Fibroblast of skin of scalp (primary cell): ENCODE measurements at places on chromosomes 7 and 10.

DNA sequence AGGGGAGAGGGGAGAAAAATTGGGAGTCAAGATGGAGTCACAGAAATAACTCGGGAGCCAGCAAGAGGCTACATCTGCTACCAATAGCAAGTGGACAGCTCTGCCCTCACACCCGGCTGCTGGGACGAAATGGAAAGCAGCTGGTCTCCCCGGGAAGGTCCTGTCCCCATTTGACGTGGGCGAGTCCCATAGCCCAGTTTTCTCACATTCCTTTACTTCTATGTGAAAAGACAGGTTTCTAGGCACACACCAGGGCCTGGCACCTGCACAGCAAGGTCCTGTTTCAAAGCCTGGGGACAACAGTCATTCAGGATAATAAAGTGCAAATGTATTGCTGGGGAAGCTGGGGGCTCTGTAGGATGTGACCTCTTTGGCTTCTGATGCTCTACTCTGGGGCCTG is 162.6 kb downstream of the OAT start:
- no peak for DNase-seq

GRCh38 chr7:105011141-105011830 is 2.7 kb upstream of the KMT2E start:
- DNase-seq = no peak

- peak; percentile 22 for DNase-seq
Measured at GRCh38 chr10:7417103-7417623, 6.3 kb upstream of the SFMBT2 start.

DNA sequence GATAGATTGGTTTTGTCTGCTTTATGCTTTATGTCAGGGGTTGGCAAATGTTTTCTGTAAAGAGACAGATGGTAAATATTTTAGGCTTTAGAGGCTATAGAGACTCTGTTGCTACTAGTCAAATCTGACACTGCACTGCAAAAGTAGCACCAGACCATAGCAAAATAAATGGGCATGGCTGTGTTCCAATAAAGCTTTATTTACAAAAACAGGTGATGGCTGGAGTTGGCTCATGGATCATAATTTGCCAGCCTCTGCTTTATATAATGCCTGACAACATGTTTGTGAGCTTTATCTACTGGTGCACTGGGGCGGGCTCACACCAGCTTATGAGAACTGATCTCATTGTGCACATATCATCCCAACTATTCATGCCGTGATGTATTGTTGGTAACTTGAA is 120.1 kb downstream of the PLXDC2 start:
- no peak for DNase-seq

GRCh38 chr10:33966946-33967345 is 632.5 kb upstream of the NRP1 start:
- no peak for DNase-seq

DNA sequence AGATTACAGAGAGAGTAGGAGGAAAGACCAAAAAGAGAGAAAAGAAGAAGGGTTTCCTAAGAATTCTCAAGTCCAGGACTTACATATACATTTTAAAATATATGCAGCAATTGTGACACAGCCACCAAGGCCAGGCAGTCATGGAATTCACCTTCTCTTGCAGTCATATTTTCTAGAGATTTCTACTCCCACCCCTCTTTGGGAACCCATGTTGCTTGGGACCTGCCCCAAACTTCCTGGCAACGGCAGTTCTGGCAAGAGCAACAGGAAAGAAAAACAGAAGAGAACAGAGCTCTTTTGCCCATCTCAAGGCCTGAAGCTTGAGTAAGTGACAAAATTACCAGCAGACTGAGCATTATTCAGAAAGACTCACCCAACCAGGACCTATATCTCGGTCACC is 128.3 kb upstream of the ASAH2 start:
- DNase-seq = no peak

DNA sequence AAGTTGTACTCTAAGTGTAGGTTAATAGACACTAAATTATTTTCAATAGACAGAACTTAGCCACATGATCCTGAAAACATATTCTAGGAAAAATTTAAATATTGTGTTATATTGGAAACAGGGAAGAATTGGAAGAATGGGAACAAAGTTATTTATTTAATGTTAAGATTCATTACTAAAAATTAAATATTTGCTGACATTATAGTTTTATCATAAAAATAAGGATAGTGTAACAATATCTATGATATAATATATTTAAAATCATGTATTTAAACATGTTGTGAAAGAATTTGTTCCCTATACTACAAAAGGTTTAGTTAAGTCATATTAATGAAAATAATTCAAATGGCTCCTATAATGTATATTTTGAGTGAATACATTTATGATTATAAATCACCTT is 120.1 kb upstream of the TEX47 start:
- DNase-seq = no peak

DNA sequence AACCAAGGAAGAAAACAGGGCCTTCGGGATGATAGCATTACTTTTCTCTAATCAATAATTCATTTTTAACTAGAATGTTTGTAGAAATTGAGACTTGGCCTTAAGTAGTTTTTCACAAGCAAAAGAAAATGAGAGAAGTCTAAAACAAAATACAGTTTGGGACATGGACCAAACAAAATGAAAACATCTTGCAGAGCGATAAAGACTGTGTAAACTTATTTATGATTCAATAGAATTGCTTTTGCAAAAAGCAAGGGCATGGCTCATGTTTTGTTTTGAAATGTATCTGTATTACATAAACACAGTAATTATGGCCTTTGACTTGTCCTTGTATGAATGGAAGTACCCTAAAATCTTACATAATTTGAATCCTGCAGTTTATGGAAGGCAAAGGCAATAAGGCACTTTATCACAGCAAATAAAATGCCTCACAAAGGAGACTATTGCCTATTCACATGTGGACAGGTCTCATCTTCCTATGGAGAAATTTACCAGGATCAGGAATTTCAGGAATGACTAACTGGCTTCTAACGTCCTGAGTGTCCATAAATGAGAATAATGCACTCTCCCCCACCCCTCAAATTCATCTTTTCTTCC is 295.2 kb downstream of the PTEN start:
- DNase-seq = no peak

GRCh38 chr10:126208726-126209302 is 179.5 kb downstream of the ADAM12 start:
- DNase-seq = peak; percentile 72

DNA sequence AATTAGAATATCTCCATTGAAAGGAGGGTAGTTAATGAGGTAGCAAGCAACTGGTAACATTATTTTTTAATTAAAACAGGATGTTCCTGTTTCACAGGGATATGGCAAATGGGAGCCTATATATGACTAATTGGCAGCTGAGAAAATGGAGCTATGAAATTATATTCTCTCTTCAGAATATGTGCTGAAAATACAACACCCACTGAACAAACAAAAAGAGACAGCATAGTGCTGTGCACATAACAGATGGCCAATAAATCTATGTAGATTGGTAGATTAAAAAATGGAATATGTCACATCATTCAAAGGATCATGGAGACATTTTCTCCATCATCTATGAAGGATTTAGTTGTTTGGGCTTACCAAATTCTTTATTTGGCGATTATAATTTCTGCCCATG is 362.0 kb downstream of the GPR37 start:
- DNase-seq = no peak

DNA sequence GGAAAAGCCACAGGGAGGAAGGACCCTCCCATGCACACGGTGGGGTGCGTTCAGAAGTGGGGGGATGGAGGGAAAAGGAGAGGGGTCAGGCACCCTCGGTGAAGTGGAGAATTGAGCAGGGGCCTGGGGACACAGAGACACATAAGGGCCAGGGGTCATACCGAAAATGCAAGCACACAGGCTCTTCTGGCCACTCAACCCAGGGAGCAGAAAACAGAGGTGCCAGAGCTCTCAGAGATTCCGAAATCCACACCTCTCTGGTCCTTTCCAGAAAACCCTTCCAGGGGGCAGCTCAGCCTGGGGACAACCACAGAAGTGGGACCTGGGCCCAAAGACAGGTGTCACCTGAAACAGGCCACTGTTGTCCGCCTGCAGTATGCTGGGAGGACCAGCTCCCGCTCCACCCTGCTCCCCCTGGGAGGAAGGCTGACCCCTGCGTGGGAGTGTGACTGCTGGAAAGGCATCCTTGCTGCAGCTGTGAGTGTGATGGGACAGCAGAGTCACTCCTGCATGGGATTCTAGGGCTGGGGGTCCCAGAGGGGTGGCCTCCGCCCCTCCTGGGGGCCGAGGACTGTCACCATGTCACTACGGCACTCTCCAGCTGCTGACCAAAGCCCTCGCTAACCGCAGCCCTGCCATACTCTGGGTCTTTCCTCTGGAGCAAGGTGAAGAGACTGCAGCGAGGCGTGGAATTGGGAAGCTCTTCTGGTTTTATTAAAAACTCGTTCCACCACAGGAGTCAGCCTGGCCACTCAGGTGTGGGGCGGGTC is 63.1 kb downstream of the TMEM209 start:
- DNase-seq = no peak

DNA sequence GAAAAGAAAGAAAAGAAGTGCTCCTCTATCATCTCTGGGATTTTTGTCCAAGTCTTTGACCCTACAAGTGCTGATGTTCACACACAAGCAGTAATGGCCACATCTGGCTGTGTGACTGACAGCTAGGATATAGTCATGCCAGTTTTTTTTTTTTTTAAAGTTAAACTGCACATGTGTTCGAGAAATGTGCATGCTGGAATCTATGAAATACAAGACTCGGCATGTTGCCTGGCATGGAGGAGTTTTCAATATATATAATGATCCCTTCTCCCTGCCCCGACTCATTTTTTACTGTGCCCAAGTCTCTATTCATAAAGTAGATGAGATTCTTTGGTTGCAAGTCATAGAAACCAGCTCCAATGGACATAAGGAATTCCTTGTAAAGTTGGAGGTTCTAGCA is 60.4 kb upstream of the FGFR2 start:
- no peak for DNase-seq

GRCh38 chr7:95002775-95003174 is 95.4 kb downstream of the PPP1R9A start:
- peak; percentile 35 for DNase-seq

GRCh38 chr10:43061331-43061730 is 15.5 kb upstream of the RET start:
- no peak for DNase-seq

GRCh38 chr10:122325235-122325634 is 49.3 kb upstream of the PLEKHA1 start:
- DNase-seq = no peak

DNA sequence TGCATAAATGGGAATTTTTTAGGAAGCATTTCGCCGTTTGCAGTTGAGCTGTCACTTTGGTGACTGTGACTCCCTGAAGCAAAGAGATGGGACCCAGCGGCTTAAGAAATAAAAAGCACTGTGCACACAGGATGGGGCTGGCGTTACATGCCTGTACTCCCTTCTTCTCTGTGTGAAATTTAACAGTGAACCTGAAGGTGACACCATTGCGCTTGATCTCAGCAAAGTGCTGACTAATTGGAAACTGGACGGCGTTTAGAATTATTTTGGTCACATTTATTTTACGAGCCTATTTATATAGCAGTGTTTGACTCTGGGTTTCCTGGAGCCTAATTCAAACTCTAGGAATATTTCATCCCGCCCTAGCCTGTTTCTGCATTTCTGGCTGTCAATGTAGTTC is 146.2 kb downstream of the PAXIP1 start:
- DNase-seq = no peak

DNA sequence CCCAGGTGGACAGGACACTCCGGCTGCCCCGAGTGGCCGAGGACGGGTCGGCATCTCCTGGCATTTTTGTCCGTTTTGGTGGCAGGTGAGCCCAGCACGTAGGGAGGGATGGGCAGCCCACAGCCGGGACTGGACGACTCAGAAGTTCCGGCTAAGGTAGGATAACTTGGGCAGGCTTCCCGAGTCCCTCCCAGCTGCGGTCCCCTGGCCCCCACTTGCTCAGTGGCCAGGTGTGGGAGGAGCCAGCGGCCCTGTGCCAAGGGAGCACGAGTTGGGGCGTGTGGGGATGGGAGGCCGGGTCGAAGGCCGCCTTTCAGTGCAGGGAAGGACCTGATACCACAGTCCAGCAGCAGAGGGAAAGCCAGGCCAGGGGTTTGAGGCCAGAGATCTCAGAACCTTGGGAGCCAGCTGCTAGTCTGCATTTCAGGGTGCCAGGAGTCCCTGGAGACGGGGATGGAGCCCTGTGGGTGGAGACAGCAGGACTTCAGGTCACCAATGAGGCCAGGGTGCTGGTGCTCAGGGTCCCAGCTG is 58.5 kb downstream of the PWWP2B start:
- DNase-seq = no peak

GRCh38 chr10:127813290-127813689 is 76.3 kb downstream of the FOXI2 start:
- no peak for DNase-seq

- no peak for DNase-seq
Measured at GRCh38 chr7:155913719-155914118, 101.5 kb upstream of the SHH start.

DNA sequence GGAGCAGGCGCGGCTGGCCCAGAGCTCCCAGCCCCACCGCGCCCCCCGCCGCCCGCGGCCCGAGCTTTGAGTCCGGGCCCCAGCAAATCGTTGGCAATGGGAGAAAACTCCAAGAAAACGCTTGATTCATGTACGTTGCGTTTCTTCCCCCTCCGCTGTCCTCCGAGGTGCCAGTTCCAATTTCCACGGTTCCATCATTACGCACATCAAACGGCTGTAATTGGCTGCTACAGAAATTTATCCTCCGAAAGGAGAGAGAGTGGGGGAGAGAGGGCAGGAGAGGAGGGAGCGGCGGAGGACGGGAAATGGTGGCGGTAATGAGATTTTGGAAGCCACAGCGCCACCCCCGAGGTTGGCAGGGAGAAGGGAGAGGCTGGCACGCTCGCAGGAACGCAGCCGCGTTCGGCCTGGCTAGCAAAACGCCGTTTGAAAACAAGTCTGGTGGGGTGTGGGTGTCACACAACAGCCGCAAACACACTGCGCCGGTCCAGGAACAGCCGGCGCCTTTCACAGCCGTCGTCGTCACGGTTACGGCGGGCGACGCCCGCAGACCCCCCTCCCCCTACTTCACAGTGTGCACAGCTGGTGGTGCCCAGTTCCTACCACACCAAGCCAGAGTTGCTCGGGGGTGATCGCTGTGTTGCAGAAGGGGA is 57.5 kb downstream of the UNCX start:
- peak; percentile 52 for DNase-seq

DNA sequence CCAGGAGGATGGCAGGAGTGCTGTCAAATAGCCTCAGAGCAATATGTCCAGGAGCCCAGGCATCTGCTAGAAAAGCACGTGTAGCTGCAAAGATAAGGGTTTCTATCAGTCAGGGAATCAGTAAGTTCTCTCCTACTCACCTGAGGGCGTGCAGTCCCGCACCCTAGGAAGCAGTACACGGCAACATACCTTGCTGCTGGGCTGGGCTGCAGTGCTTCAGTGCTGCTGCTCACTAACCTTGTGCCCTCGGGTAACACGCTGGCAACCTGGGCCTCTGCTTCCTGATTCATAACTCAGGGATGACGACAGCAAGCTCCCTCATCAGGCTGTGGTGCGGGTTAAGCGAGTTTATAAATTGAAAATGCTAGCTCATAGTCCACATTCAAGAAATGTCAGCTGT is 29.5 kb upstream of the CCNY start:
- DNase-seq = peak; percentile 11

- DNase-seq = peak; percentile 22
Measured at GRCh38 chr7:1666823-1667565, 3.1 kb upstream of the ELFN1 start.

GRCh38 chr7:49038821-49039358 is 114.5 kb downstream of the CDC14C start:
- no peak for DNase-seq
